ENCODE measurements at places on chromosomes 13 and 19.

GRCh38 chr13:44440046-44440608 lies 66.5 kb downstream of the SERP2 start:
- no peak for DNase-seq

GRCh38 chr19:37982655-37983054 lies 75.6 kb downstream of the SIPA1L3 start:
- DNase-seq: no peak

DNA sequence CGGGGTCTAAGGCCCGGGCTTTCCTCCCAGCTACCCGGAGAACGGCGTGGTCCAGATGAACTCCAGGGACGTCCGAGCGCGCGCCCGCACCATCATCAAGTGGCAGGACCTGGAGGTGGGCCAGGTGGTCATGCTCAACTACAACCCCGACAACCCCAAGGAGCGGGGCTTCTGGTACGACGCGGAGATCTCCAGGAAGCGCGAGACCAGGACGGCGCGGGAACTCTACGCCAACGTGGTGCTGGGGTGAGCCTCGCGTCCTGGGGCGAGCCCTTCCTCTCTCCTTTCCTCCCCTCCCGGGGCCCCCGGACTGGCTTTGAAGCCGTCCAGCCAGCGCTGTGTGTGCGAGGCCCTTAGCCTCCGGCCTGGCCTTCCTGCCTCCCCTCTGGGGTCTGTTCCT lies 23.4 kb downstream of the UHRF1 start:
- DNase-seq: no peak

DNA sequence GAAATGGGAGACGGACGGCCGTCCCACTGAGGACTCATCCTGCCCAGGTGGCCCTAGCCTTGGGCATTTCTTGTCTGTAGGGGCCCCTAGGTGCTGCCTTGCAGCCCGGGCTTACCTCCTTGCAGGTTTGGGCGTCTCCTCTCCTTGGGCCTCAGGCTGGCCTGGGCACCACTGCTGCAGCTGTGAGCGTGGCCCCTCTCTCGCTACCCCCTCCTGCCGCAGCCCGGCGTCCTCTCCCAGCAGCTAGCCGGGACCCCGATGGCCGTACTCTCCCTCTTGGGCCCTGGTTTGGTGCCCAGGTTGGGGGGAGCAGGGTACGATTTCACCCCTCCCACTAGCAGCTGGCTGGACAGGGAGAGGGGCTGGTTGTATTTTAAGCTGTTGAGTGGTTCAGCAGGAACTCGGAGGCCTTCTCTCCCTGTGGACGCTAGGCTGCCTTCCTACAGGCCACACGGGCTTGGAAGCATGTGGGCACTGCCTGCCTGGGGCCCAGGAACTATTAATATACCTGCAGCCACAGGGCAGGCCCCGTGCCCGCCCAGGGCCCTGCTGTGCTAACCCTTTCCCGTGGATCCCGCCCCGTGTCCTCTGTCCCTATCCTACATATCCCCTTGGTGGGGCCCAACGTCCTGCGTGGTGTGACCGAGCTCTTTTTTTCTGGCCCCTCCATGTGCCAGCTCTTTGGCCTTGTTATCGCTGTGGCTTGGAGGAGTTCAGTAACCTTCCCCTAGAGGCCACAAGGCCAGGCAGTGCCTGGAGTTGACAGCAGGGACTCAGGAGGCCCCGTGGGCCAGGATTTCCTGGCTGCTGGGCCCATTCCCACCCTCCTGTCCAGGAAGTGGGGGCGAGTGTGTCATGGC lies 11.7 kb downstream of the NDUFB7 start:
- no peak for DNase-seq

DNA sequence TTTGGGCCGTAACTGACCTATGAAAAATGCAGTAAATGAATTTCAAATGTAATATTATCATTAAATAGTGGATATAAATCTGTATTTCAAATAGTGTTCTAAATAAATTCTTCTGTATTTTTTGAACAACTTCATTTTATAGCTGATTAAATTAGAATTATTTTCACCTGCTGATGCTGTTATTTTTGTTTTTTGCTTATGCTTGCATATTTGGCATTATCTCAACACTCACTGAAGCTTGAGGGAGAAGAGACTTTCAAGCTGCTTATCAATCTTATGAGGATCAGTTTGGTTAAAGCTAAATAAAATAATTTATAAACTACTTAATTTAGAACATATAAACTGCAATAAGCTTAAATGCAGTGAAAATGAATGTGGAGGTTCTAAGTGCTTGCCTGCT lies 251.3 kb upstream of the PCDH9 start:
- DNase-seq: no peak

- DNase-seq: no peak
Measured at GRCh38 chr13:34430294-34430693, 511.8 kb upstream of the NBEA start.

DNA sequence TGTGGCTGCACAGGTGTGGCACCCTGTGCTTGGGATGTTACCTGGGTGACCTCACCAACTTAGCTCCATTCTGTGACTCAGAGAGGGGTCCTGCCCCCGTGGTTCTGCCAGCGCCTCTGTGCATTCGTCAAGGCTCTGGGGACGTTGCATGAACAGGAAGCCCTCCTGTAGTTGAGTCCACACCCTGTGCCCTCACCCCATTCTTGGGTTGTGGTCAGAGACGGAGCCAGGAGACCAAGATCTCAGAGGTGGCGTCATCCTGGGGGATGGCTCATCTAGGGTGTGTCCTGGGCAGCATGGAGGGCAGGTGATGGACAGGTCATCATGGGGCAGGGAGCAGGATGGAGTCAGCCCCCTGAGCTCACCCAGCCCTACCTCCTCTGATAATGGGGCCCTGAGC lies 2.5 kb downstream of the COX6B2 start:
- no peak for DNase-seq

GRCh38 chr19:35845215-35846037 lies 6.9 kb downstream of the NPHS1 start:
- DNase-seq: no peak
